ENCODE measurements at places on chromosomes 12 and 14. TPM values are rescaled to one million over a fixed set of nuclear protein-coding genes. Genes with fewer than 3 reads are reported as not detected.

The IFNG-AS1 gene
- total RNA-seq: not detected

The NRIP2 gene
- not detected for total RNA-seq

The KRT8 gene
- 2,966 TPM for total RNA-seq

The KRT4 gene
- total RNA-seq: 3.6 TPM

The RABGGTA gene
- 14.9 TPM for total RNA-seq

The ABCC9 gene
- not detected for total RNA-seq

The RHEBL1 gene
- 5.4 TPM for total RNA-seq

The TAS2R30 gene
- total RNA-seq: not detected

The FGF23 gene
- not detected for total RNA-seq

The ENDOU gene
- total RNA-seq: not detected

The MGAT4C gene
- total RNA-seq: 0.02 TPM

The TAS2R10 gene
- not detected for total RNA-seq

The PROX2 gene
- total RNA-seq: not detected

The TAS2R8 gene
- not detected for total RNA-seq

The TOMM20L gene
- total RNA-seq: not detected
